ENCODE measurements at places on chromosomes 4 and X. TPM values are rescaled to one million over a fixed set of nuclear protein-coding genes. Genes with fewer than 3 reads are reported as not detected.
A peak's percentile ranks its signal among the peaks of the same experiment; 100 is the strongest.

The POLN gene
- total RNA-seq, result 0.93 TPM

The NIPAL1 gene
- total RNA-seq, result 1.4 TPM

DNA sequence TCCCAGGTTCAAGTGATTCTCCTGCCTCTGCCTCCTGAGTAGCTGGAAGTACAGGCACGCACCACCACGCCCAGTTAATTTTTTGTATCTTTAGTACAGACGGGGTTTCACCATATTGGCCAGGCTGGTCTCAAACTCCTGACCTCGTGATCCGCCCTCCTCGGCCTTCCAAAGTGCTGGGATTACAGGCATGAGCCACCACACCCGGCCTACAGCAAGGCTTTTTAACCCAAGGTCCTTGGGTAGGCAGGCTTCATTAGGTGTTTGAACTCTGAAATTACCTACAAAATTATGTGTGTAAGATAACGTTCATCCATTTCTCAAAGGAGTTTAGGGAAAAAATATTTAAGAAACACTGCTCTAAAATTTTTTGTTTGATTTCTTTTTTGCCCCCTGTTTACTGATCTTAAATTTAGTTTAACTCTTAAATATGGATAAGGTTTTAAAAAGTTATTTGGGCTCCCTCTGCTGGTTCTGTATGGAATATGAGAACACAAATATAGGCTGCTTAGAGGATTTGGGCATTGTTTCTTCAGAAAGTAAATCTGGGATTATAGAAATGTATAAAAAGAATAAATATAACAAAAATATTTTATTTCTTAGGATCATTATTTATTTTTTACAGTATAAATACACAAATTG, 92.8 kb downstream of the CBR4 start:
- DNase-seq, result peak; percentile 14
- no peaks in the 10 kb centered on the region for H3K36me3 ChIP-seq
- no peak overlapping the region for H3K4me3 ChIP-seq
- no peak overlapping the region for H3K27ac ChIP-seq

DNA sequence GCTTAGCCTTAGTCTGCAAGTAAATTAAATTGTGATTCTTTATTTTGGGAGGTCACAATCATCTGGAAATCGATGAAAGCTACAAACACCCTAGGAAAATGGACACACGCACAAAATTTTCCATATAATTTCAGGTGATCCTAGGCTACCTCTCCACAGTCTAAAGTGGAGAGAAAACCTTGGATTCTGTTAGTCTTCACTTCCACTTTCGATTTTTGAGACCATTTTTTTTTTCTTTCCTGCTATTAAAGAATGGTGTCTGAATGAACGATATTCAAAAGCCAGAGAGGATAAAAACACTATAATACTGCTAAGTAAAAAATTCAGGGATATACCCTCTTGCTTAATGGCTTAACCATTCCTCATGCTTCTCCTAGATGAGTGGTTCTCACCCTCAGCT, 1.7 kb downstream of the FBXL5 start:
- H3K4me1 ChIP-seq, result peaks cover 52% of the 10 kb centered on the region
- no peak for DNase-seq
- peak overlapping the region; percentile 71 for H3K4me3 ChIP-seq
- peak overlapping the region; percentile 85 for H3K27ac ChIP-seq
- H3K36me3 ChIP-seq, result no peaks in the 10 kb centered on the region
- no peaks in the 10 kb centered on the region for H3K27me3 ChIP-seq

DNA sequence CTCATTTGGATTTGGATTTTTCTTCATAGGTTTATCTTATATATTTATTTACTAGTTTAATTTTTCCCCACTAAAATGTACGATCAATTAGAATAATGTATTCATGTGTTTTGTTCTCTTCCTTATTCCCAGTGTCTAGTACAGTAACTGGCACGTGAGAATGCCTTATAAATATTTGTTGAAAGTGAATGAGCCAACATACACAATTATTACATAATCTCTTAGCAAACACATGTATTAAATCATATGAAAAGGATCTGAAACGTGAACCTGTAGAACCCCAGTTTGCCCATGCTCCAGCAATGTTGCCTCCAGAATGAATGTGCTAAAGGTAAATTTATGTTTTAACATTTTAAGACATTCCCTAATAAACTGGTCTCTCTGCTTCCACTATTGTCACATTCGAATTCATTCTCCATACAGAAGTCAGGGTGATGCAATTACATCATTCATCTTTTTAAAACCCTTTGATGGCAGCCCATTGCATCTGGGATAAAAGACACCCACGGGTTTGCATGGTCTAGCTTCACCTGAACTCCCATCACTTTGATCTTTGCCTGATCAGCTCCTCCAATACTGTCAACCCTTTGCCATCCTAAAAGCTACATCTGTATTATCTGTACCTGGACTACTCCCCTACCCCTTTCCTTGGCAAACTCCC, 30.7 kb upstream of the AREG start:
- H3K4me3 ChIP-seq, result no peak overlapping the region
- no peak overlapping the region for H3K27ac ChIP-seq
- H3K27me3 ChIP-seq, result no peaks in the 10 kb centered on the region
- no peaks in the 10 kb centered on the region for H3K36me3 ChIP-seq
- no peak for DNase-seq
- H3K4me1 ChIP-seq, result no peaks in the 10 kb centered on the region
